ENCODE measurements at places on chromosomes 16 and 17.

DNA sequence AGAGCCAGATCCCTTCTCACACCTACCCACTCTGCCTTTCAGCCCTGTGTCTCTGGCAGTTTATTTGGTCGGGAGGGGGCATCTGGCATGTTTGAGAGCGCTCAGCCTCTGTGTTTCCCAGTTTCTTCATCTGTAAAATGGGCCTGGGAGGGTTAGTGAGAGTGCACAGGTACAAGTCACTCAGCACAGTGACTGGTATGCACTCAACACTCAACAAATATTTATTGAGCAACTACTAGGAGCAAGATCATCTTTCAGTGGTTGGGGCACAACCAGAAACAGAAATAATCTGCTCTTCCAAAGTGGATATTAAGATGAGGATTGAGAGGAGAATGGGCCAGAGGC is 13.7 kb upstream of the SRCIN1 start:
- no peak for DNase-seq

DNA sequence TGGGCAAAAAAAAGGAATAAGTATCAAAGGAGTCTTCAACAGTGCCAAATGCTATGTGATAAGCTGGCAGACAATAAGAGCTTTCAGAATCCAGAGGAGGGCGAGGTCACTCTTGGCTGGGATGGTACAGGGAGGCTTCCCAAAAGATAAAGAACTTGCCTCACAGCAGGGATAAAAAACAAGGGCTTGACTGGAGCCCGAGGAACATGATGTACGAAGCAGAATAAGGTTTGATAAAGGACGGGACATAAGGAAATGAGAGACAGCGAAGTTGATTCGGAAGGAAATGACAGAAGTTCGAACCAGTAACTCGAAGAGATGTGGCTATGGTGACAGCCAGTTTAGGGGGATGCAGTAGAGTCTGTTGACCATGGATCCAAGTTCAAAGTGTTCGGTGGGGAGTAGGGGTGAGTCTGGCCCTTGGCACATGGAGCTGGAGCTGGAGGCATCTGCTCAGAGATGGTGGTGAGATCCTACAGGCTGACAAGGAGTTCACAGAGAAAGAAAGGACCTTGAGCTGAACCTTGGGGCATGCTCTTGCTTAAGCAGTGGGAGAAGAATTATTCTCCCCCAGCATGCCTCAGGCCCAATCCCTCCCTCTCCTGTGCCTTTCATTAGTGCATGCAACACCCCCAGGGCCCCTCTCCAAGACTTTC is 137.6 kb upstream of the RCVRN start:
- no peak for DNase-seq

- DNase-seq, result no peak
Observed at GRCh38 chr17:79180358-79181005, 105.9 kb downstream of the ENGASE start.

DNA sequence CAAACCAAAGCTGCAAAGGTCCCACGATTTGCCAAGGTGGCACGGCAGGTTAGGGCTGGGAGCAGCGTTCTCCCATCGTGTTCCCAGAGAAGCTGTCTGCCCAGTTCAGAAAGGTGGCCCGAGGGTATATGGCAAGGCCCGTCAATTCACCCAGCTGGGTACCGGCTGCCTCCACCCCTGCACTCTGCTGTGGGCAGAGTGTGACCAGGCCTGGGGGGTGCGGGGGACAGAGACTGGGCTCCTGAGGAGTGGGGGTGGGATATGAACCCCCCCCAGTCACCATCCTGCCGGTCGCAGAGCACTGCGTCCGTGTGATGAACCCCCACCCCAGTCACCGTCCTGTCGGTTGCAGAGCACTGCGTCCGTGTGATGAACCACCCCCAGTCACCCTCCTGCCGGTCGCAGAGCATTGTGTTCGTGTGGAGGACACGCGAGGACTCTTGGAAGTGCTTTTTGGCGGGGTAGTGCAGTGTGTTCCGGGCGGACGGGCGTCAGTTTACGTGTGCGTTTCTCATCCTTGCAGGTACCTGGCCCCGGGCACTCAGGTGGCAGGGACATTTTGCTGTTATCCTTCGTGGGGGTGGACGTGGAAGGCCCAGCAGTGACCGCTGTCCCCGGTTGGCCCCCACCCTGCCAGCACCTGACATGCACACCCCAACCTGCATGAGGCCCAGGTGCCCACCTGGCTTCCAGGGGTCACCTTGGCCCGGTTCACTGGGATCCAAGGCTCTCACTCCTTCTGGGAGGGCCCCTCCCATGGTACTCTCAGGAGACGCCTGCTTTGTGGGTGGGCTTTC is 2.7 kb upstream of the FASN start:
- no peak for DNase-seq

- no peak for DNase-seq
Observed at GRCh38 chr17:67863624-67864247, 38.4 kb downstream of the BPTF start.
